ENCODE measurements at places on chromosomes 12 and 14. TPM values are rescaled to one million over a fixed set of nuclear protein-coding genes. Genes with fewer than 3 reads are reported as not detected.

Gene ATL1
- total RNA-seq: 6.3 TPM

Gene NRIP2
- not detected for total RNA-seq

Gene ASIC1
- 6.1 TPM for total RNA-seq

Gene CLEC12A
- not detected for total RNA-seq

Gene TIGAR
- total RNA-seq: 46.2 TPM

Gene GCH1
- 4.2 TPM for total RNA-seq

Gene OR6C4
- not detected for total RNA-seq

Gene GPR84
- 0.15 TPM for total RNA-seq

Gene LGR5
- not detected for total RNA-seq

Gene RD3L
- total RNA-seq: not detected

Gene CLEC9A
- not detected for total RNA-seq

Gene LMO3
- not detected for total RNA-seq

Gene HSPB8
- 21.0 TPM for total RNA-seq

Gene GARIN6
- not detected for total RNA-seq

Gene PCED1B
- 22.6 TPM for total RNA-seq

Gene SLC6A12
- total RNA-seq: 1.3 TPM

Gene C3AR1
- total RNA-seq: not detected

Gene LTB4R
- total RNA-seq: 5.9 TPM

All from A549 treated with Mapracorat at 1 μM for 4 hours (cell line).